ENCODE measurements at places on chromosomes 4 and X. TPM values are rescaled to one million over a fixed set of nuclear protein-coding genes. Genes with fewer than 3 reads are reported as not detected.

Gene NMU
- 1.0 TPM for total RNA-seq

Gene MAGEB10
- total RNA-seq: not detected

DNA sequence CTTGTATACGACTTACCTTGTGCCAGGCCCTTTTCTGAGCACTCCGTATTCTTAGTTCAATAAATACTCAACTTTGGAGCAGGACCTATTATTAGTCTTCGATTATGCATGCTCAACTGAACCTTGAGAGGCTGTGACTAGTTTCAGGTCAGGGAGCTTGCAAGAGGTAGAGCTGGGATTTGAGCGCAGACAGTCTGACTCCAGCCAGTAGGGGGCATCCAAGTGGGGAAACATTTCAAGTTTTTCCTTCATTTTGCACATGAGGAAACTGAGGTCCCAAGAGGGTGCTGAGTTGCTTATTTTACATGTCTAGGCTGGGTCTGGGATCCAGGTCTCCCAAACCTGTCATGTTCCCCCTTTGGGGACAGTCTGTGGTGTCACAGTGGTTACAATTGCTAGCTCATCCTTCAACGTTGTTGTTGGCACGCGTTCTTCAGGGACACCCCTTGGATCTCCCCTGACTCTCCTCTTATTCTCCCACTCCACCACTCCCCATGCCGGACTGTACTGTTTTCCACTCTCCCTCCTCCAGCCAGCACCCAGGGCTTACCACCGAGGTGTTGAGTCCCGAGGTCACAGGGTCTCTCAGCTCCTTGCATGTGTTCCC, 6.7 kb upstream of the PRICKLE3 start:
- DNase-seq: peak; percentile 55

DNA sequence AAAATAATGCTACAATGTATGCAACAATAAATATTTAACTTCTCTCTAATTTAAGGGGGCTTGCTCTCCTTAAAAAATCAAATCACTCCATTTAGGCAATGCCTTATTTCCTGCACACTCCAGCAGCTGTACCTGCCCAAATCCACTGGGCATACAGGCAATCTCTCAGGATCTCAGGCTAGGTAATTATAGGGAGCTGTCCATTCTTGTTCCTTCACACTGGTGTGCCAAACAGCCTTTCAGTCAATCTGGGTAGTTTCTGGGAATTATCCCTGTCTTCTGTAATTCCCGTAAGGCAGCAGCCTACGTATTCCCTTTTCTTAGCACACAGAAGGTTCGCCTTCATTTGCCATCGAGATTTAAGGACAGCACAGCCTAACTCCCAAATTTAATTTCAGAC, 922.6 kb upstream of the SLIT2 start:
- DNase-seq: no peak

DNA sequence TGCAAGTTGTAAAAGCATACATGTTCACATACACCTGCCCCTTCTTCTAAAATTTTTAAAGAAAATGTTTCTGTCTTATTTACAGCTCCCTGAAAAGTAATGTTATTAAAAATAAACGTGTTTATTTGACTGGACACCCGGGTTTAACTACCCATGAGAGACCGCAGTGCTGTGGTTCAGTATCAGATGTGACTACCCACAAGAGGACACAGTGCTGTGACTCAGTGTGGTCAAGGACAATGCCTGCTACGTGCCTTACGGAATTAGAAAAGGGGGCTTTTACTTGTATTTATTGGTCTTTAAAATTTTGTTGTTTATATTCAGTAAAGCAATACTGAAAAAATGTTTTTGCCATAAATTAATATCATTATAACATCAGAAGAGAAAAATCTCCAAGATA, 641.4 kb downstream of the TRIML1 start:
- DNase-seq: no peak

- no peak for DNase-seq
Observed at GRCh38 chr4:102612210-102612609, 111.1 kb downstream of the NFKB1 start.

Gene DIPK2B
- 1.9 TPM for total RNA-seq

DNA sequence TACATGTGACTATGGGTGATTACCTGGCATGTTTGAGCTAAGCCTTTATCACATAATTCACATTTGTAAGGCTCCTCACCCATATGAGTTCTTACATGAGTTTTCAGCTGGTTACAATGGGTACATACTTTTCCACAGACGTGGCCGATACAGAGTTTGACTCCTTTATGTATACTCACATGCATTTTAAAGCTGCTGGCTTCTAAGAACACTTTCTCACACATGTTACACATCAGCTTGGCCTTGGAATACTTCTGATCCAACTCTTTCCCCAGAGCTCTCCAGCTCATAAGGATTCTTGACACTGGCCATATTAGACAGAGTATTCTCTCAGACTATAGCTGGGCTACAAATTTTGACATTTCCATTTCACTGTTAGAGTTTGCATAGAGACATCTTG, 66.3 kb downstream of the TAB3 start:
- DNase-seq: no peak

Gene CYBB
- 30.0 TPM for total RNA-seq

DNA sequence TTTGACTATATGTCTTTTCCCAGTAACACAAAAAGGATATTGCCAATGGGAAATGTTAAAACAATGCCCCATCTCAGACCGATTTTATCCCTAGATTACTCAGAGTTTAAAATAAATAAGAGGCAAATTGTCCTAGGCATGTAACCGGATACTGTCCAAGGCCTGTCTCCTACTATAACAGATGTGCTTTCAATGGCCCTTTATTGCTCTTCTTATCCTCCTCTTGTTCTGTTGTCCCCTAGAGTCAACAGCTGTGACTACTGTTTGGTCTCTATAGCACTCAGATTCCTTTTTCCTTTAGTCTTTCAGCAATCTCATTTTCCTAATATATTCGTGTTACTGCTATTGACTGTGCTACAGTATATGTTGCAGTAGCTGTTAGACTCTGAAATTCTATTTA, 66.8 kb upstream of the PLS3 start:
- no peak for DNase-seq

GRCh38 chr4:85787133-85787532, 312.2 kb downstream of the ARHGAP24 start:
- no peak for DNase-seq

GRCh38 chrX:148466292-148466691, 34.1 kb upstream of the AFF2 start:
- no peak for DNase-seq

DNA sequence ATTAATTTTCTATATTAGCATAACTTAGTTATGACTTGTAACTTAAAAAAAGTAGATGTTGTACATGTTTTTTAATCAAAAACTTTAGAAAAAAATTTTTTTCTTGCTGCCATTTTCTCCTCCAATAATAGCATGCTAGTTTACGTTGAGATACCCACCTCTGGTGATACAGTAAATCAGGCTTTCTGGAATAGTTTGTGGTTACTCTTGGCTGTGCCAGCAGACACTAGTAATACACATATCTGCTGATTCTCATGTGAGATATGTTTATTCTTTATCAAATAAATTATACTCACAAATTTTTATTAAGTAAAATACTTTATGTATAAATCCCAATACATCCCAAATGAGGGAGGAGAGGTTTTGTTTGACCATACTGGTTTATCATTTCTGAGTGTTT, 117.3 kb downstream of the KLHL8 start:
- DNase-seq: no peak

GRCh38 chr4:151581570-151581969, 172.6 kb downstream of the FHIP1A start:
- no peak for DNase-seq

DNA sequence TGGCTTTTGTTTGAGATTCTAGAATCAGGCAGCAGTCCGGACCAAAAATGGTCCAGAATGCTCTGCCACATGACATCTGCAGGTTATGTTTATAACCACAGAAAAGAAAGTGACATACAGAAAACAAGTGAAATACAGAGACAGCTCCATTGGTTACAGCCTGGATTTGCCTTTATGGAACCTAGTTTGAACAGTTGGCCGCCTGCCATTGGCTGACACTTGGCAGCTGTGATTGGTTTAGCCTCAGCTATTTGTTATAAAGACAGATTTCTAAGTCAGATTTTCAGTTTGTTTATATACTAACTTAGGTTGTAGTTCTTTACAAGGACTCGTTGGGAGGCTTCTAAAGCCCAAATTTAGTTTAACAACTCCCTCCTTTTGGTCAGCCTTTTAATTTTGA, 40.8 kb upstream of the IL9R start:
- DNase-seq: no peak

Gene METTL14
- 33.6 TPM for total RNA-seq

Gene SPANXA2
- total RNA-seq: not detected

Gene SPINK2
- 2.7 TPM for total RNA-seq

DNA sequence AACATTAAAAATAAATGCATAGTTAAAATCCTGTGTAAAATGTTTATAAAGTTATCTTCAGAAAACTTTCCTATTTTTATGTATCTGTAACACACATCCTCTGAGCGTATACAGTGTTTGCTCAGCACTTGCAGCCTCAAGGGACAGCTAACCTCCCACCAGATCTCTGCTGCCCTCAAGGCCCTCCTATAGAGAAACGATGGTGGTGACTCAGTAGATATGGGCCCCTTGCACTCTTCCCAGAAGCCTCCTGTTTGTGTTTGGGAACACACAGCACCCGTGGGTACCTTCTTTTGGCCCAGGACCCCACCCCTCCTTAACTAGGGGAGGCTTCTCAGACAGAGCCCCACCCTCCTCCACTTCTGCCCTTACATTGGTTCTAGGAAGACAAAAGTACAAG, 26.7 kb downstream of the PJA1 start:
- DNase-seq: no peak

DNA sequence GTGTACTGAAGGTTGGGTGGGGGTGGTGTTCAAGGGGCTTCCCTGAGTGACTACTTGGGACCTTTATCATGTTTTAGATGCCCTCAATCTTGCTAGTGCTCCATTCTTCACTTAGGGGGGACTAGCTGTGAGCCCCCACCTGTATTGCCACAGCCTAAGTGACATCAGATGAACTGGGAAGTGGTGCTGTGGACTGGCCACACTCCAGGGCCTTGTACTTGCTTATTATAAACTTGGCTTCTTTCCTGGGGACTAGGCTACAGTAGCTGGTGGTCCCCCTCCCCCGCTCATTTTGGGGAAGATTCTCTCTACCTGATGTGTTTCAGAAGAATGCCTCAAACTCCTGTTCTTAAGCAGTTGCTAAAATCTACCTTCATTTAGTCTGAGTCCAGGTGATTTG, 46.7 kb upstream of the WDR1 start:
- no peak for DNase-seq

- DNase-seq: no peak
Observed at GRCh38 chr4:122384245-122384644, 5.4 kb downstream of the ADAD1 start.

DNA sequence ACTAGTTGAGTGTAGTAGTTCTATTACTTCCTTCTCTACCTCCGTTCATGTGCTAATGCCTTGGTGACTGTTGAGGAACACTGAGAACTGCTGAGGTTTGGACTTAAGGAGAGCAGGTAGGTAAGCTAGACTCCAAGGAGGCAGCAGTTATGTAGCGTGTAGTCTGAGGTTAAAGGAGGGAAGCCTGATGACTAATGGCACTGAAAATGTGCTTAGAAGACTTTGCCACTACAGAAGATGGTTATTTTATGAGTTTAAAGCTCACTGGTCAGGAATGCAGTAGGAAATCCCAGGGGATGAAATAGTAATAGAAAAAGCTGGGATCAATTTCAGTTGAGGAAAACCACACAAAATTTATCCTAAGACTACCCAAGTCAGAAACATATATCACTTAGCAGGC, 1077.3 kb downstream of the RAPGEF2 start:
- DNase-seq: no peak

Gene S100G
- not detected for total RNA-seq

- DNase-seq: no peak
Observed at GRCh38 chr4:96009427-96010119, 169.7 kb downstream of the PDHA2 start.

Gene FGFR3
- total RNA-seq: 25.5 TPM

GRCh38 chrX:18886344-18887161, 97.4 kb downstream of the PHKA2 start:
- peak; percentile 84 for DNase-seq

GRCh38 chrX:13080128-13080795, 35.8 kb upstream of the FAM9C start:
- no peak for DNase-seq
